NB4 (cell line): ENCODE measurements at places on chromosomes 2 and 18.

- DNase-seq: no peak
Observed at GRCh38 chr2:109066917-109067597, 61.9 kb upstream of the SH3RF3 start.

- peak; percentile 25 for DNase-seq
Observed at GRCh38 chr2:157055660-157056199, 201.8 kb upstream of the GALNT5 start.

DNA sequence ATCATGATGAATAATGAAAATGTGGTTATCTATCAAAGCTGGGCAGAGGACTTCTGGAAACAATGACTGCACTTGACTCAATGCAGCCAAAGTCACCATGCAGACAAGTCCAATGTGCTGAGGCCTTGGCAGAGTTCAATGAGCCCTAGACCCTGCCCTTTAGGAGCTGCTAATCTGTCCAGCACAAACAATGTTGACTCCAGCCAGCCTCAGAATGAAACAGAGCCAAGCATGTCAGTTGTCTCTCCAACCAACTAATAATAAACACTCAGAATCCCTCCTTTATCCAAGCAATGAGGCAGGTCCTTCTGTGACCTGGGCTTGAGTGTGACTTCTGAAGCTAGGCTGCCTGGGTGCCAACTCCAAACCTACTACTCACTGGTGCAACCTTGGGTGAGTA is 270.6 kb downstream of the BCL11A start:
- no peak for DNase-seq

- no peak for DNase-seq
Observed at GRCh38 chr2:236026841-236027240, 141.3 kb downstream of the GBX2 start.

DNA sequence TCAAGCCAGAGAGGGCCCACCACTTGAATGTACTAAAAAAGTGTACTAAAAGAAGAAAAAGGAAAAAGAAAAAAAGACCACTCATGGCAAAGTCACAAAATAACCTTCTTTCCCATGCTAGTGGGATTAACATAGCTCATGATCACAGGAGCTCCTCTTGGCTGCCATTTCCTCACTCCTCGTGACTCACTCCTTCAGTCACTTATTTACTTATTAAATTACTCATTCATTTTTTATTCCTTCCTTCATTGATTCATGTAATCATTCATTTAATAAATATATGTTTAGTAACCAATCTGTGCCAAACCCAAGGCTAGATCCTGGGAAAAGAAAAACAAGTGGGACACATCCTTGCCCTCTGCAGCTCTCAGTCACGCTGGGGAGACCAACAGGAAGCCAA is 300.5 kb downstream of the INSIG2 start:
- no peak for DNase-seq

DNA sequence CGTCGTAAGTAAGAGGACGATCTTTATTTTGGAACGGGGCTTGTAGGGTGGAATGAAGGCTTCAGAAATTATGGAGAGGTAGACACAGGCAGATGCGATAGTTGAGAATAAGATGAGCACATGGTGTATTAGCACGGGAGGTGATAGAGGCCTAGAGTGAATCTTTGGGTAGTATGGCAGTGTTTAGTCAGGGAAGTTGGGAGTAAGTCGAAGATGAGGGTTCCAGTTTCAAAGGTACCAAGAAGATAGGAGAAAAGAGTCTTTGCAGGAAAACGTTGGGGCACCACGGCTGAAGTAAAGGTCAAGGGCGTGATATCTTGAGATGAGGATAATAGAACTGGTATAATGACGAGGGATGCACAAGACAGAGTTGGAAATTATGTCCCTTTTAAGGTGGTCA is 654 bp downstream of the PIK3C3 start:
- DNase-seq: peak; percentile 14

DNA sequence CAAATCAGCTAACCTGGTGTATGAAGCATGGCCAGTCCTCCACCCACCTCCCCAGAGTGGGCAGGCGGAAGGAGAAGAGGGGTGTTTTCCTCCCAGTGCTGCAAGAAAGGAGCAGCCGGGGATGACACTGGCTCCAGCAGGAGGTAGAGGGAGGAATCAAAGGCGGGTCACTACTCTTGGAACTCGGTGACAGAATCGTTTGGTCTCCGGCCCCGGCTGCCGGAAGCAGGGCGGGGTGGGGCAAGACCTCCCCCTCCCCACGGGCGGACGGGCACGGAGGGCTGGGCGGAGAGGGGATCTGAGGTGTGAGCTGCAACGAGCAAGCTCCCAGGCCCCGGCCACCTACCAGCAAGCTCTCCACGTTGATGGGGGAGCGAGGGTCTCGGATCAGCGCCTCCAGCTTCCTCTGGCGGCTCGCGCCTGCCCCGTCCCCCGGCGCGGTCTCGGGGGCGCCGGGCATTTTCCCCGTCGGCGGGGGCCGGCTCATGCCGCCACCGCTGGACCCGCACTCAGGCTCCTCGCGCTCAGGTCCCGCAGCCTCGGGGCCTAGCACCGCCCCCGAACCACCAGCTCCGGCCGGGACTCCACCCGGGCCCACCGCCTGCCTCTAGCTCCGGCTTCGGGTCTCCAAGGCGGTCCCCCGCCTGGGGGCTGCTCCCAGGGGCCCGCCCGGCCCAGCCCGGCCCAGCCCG is 640 bp downstream of the ROCK2 start:
- DNase-seq: peak; percentile 71

DNA sequence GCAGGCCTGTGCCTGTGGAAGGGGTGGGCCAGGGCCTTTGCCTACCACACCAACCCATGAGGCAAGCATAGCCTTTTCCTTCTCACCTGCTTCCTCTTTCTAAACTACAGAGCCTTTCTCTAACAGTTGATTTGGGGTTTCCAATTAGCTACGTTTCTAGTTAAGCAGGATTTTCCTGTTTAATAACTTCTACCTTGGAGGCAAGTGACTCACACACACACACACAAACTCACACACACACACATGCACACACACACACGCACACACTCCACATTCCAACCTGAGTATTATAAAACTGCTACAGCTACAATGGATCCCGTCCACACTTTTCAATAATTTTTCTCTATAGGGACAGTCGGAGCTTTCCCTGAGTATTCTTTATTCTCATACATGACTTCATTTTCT is 84.9 kb downstream of the SOX11 start:
- DNase-seq: no peak

GRCh38 chr2:221170548-221170947 is 401.6 kb downstream of the EPHA4 start:
- DNase-seq: no peak

GRCh38 chr18:53745224-53745967 is 479.1 kb downstream of the MBD2 start:
- DNase-seq: no peak

GRCh38 chr2:194252127-194252526 is 1404.9 kb upstream of the SLC39A10 start:
- no peak for DNase-seq

- DNase-seq: peak; percentile 37
Observed at GRCh38 chr2:184765112-184765895, 167.0 kb downstream of the ZNF804A start.

DNA sequence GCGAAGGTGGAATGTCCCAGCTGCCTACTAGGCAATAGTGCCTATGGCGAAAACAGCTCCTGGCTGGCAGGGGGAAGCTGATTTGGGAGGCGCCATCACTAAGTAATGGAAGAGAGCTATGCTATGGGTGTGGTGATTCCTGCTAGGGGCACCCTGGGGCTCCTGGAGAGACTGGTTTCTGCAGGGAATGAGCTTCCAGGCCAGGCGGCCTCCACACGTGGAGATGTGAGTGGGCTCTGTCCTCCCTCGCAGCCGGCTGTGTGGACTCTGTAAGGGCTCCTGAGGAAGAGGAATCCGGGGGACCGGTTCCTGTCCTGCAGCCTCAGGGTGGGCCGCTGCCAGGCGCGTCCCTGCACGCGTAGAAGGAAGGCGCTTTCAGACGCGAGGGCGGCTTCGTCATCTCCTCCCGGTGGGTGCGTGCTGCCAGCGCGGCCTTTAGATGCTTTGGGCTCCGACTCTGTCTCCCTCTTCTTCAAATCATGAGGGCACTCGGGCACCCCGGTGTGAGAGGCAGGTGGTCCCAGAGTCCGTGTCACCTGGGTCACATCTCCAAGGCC is 55.5 kb upstream of the ANKRD62 start:
- no peak for DNase-seq

DNA sequence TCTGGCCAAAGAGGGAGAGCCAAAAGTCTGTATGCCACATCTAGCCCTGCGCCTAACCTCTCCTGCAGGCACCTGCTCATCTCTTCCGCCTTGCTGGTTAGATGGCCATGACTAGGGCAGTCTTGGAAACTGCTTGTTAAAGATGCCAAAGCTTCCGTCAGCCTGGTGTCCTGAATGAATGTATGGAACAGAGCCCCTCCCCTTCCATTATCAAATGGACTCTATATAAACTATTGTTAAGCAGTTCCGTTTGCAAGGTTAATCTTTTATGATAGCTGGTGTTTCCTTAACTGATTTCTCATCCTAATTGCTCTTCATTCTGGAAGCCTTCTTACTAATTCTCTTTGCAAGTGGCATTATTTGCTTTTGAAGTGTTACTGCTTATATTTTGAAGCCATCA is 87.1 kb downstream of the ATP9B start:
- peak; percentile 39 for DNase-seq

DNA sequence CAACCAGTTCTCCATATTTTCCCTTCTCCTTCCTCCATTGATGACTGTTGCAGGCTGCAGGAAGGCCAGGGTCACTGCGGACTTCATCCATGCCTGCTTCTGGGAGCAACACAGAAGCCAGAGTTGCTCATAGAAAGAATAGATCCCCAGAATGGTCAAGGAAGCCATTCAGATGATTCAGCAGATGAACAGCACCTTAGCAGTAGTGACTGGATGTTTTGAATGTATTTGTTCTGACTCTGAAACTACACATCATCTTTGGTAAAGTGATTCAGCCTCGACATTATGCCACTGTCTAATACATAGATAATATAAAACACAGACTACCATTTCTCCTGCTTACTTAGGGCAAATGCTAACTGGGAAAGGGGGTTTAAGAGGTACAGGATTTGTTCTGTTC is 411.6 kb downstream of the RND3 start:
- no peak for DNase-seq

- DNase-seq: peak; percentile 96
Observed at GRCh38 chr2:112881217-112881985, 29.6 kb upstream of the IL37 start.

DNA sequence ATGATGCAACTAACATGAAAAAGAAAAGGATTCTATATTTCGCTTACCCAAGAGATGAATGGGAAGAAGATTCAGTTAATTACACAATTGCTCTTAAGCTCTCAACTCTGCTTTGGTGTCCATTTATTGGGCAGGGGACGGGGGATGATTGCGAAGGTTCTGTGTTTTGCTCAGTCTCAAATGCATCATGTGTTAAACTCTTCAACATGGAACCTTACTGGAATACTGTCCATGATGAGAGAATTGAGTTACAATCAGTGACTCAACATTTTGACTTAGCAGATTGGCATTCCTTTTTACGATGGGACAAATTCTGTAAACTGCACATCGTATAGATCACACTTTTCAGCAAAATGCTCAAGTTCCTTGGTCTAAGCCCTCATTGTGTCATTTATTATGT is 135.6 kb downstream of the RBMS1 start:
- DNase-seq: peak; percentile 55

- no peak for DNase-seq
Observed at GRCh38 chr2:95574506-95574905, 17.3 kb upstream of the TRIM43 start.

- no peak for DNase-seq
Observed at GRCh38 chr18:37586656-37587225, 21.1 kb upstream of the CELF4 start.

DNA sequence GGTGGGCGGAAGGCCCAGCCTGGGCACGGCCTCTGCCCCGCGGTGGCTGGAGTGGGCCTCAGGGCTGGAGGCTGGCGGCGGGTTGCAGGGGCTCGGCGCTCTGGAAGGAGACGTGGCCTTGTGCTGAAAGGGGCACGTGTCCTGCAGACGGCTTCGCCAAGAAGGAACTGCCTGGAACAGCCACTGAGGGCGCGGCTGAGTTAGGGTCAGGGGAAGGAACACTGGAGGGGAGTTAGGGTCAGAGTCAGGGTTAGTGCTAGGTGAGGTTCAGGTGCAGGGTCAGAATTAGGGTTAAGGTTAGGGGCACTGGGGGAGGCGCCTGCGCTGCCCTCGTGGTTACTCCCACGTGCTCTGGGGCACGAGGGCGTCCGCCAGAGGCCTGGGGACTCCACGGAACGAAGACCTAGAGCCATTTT is 933 bp upstream of the ADNP2 start:
- no peak for DNase-seq

GRCh38 chr18:23761941-23762340 is 72.7 kb downstream of the LAMA3 start:
- DNase-seq: peak; percentile 14

DNA sequence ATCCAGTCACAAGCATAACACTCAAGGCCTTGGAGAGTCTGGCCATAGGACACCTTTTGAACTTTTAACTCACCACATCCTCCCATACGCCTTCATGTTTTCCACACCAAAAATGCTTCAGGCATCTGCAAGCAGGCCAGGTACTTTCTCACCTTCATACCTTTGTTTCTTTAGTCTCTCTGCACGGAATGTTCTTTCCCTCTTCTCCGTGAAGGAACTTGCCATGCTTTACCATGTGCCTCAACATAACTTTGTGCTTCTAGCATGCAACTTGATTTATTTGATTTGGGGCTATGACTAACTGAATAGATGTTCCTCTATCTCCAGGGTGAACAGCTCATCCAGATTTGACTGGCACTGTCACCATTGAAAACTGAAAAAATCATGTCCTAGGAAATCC is 141.7 kb upstream of the ACVR2A start:
- no peak for DNase-seq

DNA sequence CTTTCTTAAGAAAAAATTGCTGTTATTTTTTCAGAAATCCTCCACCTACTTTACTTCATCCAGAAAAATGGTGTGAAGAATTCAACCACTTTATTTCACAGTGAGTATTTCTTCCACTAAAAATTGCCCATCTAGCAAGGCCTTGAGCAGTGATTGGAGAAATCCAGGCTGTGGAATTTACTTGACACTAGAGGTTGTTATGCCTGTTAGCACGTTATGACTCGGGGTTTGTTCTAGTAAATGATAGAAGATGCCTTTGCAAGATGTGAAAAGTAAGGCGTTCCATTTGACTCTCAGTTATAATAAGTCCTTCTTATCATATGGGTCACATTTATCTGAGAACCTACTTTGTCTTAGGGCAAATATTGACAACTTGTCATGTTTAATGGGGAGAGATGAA is 157.4 kb downstream of the MYO3B start:
- DNase-seq: no peak

GRCh38 chr2:198141726-198142125 is 337.3 kb downstream of the PLCL1 start:
- no peak for DNase-seq

- DNase-seq: no peak
Observed at GRCh38 chr2:42792583-42793333, at the start of gene HAAO. HAAO (minus strand) TSS chr2:42792583; CDS start chr2:42792536, 47 bp downstream.

GRCh38 chr2:10522170-10522448 is 74.0 kb upstream of the ODC1 start:
- no peak for DNase-seq
